A375 (cell line): ENCODE measurements at places on chromosomes 7 and 10. TPM values are rescaled to one million over a fixed set of nuclear protein-coding genes. Genes with fewer than 3 reads are reported as not detected.

The H2BK1 gene
- not detected in 2 replicates for total RNA-seq

The AGAP6 gene
- 9.9 and 10.5 TPM in 2 replicates for total RNA-seq

The CTAGE4 gene
- not detected in 2 replicates for total RNA-seq

The OAT gene
- 89.8 and 92.9 TPM in 2 replicates for total RNA-seq

The MAGI2 gene
- 2.9 and 3.5 TPM in 2 replicates for total RNA-seq

The GIMAP4 gene
- 0.15 TPM in 1 of 2 replicates, not detected in the other for total RNA-seq

The SUN3 gene
- 1.2 TPM in 1 of 2 replicates, not detected in the other for total RNA-seq

The CFAP58 gene
- total RNA-seq: 0.41 and 0.74 TPM in 2 replicates

The CHN2 gene
- 0.79 and 5.9 TPM in 2 replicates for total RNA-seq

The CC2D2B gene
- total RNA-seq: 0.24 TPM in 1 of 2 replicates, not detected in the other

The ANLN gene
- 94.9 and 107 TPM in 2 replicates for total RNA-seq

The AGR3 gene
- total RNA-seq: 0.24 TPM in 1 of 2 replicates, not detected in the other

The TMEM236 gene
- not detected in 2 replicates for total RNA-seq
